Pancreas (tissue), 10 donors: ENCODE measurements at places on chromosomes 7 and 10.

- no peak for DNase-seq
- H3K4me1 ChIP-seq: no peaks in the 10 kb centered on the region
- H3K27me3 ChIP-seq: no peaks in the 10 kb centered on the region
- H3K4me3 ChIP-seq: no peak overlapping the region
- H3K36me3 ChIP-seq: no peaks in the 10 kb centered on the region
- no peak overlapping the region for H3K27ac ChIP-seq
Observed at GRCh38 chr7:31299336-31299735, 41.2 kb downstream of the NEUROD6 start.

DNA sequence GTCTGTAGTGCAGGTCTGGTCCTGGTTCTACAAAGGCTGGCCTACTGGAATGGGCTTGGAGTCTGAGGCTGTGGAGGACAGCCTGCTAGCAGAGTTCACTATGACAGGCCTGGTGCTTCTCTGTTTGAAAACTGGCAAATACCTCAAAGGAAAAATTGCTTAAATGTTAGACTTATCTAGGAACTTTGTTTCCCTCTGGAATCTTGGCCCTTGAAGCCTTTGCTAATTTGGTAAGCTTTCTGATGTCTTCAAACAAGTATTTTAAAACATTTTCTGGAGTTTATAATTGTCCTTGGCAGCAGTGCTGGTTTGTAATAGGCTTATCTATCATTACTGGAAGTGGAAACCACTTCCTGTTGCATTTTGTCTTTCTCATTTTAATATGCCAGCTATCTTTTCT is 139.7 kb downstream of the TMEM26 start:
- H3K4me1 ChIP-seq: no peaks in the 10 kb centered on the region
- no peaks in the 10 kb centered on the region for H3K27me3 ChIP-seq
- no peak overlapping the region for H3K27ac ChIP-seq
- no peak for DNase-seq
- no peak overlapping the region for H3K4me3 ChIP-seq

DNA sequence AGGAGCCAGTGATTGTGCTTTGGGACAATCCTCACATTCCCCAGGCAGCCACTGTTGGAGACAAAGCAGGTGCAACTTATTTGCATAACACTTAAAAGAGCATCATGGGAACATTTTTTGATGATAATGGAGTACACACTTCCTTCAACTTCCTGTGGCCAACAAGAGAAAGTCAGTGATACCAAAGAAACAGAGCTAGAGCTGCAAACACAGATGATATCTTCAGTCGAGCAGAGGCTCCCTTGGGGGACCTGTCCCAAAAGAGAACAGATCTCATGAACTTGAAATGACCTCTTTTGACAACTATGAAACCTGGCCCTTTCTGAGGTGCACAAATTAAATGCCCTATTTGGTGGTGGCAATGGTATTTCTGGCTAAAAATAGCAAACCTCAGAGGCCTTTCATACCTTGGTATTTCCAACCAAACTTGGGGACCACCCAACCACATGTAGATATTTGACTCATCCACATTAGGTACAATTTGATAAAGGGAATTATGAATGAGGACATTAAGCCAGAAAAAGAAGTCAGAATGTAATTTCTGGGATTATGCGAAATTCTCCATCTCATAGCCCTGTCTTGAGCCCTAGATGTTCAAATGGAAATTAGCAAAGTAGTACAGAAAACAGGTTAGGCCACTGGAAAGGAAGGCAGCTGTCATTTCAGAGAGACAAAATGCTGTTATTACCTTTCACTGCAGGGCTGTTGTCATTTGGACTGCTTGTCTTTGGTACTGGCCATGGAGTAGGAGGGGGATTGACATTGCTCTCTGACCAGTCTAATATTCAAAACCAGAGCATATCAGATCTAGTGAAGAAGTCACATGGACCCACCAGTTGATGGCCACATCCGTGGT is 146.2 kb downstream of the ICA1 start:
- H3K27ac ChIP-seq: no peak overlapping the region
- no peaks in the 10 kb centered on the region for H3K27me3 ChIP-seq
- DNase-seq: no peak
- no peaks in the 10 kb centered on the region for H3K4me1 ChIP-seq
- H3K36me3 ChIP-seq: no peaks in the 10 kb centered on the region

DNA sequence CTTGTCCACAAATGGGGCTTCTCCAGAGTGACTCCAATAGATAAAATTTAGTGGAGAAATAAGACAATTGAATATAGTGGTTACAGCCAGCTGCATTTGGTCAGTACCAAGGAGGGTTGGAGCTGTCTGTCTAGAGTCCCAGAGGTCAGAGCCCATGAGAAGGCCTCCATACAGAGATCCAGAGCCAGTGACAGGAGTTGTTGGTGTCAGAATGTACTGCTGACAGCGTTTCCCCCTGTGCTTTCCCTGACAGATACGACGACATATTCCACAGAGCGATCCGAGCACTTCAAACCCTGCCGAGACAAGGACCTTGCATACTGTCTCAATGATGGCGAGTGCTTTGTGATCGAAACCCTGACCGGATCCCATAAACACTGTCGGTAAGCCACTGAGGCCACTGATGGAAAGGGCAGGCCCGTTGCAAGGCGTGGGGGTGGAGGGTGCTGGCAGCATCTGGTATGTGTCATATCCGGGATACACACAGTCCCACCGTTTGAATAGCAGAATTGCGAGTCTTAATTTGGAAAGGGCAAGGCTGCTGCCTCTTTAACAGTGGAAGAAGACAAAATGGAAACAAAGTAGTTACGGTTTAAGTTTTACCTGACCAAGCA is 483.6 kb downstream of the NRG3 start:
- H3K4me1 ChIP-seq: no peaks in the 10 kb centered on the region
- no peaks in the 10 kb centered on the region for H3K27me3 ChIP-seq
- H3K36me3 ChIP-seq: no peaks in the 10 kb centered on the region
- no peak for DNase-seq
- H3K27ac ChIP-seq: no peak overlapping the region

- no peaks in the 10 kb centered on the region for H3K36me3 ChIP-seq
- H3K4me1 ChIP-seq: no peaks in the 10 kb centered on the region
- H3K4me3 ChIP-seq: no peak overlapping the region
- H3K27me3 ChIP-seq: no peaks in the 10 kb centered on the region
- no peak overlapping the region for H3K27ac ChIP-seq
Observed at GRCh38 chr7:28211006-28211405, 30.4 kb upstream of the JAZF1 start.
